NCI-H460 (cell line): ENCODE measurements at places on chromosomes 12 and 14.

DNA sequence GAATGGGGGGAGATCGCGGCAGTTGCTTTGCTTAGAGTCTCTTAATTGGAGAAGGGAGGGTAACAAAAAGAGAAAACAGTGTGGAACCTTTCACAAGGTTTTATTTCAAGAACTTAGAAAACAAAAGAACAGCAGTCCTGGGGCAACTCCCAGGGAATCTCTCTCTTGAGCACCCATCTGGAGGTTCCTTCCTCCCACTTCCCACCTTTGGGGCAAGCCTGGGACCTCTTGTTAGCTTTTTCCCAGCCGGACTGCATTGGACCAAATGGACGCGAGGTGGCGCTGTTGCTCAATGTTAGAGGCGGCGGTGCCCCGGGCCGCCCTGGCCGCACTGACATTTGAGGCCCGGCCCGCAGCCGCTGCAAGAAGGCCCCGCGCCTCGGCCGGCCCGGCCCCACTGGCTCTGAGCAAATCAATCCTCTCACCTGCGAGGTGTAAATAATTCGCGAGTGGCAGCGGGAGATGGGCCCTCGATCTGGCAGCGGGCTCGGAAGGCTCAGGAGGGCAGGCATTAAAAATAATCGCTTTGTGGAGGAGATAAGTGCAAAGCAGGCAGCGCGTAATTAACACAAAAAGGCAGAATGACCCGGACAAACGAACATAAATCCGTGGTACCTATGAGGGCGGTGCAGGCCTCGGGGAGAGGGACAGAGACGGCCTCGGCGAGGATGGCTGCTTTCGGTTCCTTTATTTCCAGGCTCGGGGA, 2.8 kb upstream of the HOXC8 start:
- DNase-seq, result peak; percentile 83

DNA sequence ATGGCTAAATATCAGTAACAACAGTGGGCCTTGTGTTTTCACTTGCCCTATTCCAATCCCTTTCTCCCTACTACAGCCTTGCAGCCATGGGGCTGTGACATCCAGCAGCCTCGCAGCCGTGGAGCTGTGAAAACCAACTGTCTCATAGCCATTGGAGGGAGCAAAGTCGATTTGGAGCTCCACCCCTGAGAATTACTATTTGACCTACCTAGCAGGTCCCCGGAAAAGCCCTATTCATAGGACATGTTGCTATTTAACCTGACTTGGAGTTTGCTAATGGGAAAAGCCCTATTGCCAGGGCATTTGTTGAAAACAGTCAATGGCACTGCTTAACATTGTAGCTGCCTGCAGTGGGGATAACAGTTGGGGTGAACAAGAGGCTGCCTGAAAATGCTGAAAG, 33.3 kb downstream of the ERG28 start:
- DNase-seq, result no peak

GRCh38 chr12:69687390-69687789, 11.7 kb downstream of the BEST3 start:
- no peak for DNase-seq

GRCh38 chr12:55610598-55610997, 26.1 kb upstream of the OR10P1 start:
- DNase-seq, result no peak

DNA sequence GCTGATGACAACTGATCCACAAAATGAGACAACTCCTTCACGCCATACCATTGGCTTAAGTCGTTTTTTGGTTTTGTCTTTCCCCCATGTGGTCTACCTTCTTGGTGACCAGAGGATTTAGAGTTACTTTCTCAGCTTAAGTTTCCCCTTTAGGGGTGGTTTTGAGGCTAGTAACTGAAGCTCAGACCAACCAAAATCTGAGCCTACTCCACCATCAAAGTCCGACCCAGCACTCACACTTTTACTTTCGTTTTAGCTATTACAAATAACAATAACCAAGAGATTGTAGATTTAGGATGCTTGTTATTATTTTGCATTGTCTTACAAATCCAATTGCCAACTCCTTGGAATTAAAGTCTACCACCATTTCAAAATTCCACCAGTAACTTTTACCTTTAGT, 130.6 kb upstream of the MDM1 start:
- no peak for DNase-seq

- DNase-seq, result no peak
These were observed 2.3 kb downstream of the EVL start for GRCh38 chr14:100067481-100067880.

DNA sequence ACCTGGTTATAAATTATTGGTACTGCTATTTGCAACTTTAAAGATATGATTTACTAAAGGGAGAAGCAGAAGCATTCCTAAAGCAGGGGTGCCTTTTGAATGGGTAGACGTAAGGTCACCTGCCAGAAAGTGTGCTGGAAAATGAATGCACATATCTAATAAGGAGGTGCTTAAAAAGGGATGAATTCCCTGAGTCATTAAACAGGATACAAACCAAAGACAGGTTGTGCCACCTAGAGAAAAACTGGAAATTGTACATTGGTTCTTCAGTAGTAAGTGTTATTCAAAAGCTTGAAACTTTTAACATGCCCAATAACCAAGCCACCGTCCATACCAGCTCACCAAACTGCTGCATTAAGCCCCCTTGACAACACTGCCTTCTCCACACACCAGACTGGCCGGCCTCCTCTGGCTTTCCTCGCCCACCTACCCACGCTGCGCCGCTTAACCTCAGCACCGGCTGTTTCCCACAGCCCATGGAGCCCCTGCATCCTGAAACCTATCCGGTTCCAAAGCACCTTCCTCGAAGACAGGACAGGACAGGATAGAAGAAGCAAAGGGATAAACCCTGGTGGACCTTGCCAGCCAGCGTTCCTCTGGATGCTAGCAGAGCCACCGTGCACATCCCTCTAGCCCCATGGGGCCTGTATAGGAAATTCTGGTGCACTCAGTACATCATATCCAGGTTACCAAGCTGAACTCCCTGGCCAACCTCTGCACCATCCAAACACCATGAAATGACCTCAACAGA, 201.5 kb upstream of the CAND1 start:
- no peak for DNase-seq
